ENCODE measurements at places on chromosomes 5 and 9.

- no peak for DNase-seq
These were observed 580.8 kb downstream of the CCDC171 start for GRCh38 chr9:16133556-16134227.

GRCh38 chr9:14256588-14256987 is 57.4 kb downstream of the NFIB start:
- DNase-seq, result no peak

DNA sequence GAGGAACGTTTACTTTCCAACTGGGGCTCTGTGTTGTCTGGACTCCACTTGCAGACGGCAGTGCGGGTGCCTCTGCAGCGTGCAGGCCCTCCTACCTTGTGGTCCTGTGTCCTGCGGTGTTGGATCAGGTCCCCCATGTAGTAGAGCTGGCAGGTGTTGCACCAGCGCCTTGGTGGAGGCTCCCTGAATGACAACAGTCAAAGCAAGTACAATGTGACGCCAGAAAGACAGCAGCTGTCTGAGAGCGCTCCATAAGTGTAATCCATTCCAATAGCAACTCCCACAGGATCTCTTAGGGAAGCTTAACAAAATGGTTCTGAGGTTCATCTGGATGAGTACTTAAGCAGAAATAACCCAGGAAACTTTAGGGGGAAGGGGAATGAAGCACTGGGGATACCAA is 9.9 kb downstream of the BBLN start:
- no peak for DNase-seq

- no peak for DNase-seq
These were observed 109.6 kb downstream of the TRIM32 start for GRCh38 chr9:116796669-116797068.

DNA sequence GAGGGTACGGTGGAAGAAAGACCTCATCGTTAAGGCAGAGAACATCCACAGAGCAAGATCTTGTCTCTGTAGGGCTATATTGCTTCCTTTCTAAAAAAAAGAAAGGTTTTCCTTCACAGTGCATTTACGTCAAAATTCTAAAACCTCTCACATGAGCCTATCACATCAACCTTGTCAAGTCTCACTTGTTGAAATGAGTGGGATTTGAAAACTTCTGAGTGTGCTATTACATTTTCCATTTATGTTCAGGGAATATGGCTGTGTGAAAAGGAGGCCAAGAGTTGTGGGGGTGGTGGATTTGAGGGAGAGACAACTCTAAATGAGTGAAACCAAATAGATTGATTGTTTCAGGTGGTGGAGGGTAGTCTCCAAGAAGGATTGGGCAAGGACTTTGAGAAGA is 147.1 kb upstream of the MPDZ start:
- no peak for DNase-seq

- DNase-seq, result no peak
These were observed 14.3 kb downstream of the PTPA start for GRCh38 chr9:129125478-129125877.

GRCh38 chr5:10452768-10453331 is 11.2 kb downstream of the ROPN1L start:
- no peak for DNase-seq

DNA sequence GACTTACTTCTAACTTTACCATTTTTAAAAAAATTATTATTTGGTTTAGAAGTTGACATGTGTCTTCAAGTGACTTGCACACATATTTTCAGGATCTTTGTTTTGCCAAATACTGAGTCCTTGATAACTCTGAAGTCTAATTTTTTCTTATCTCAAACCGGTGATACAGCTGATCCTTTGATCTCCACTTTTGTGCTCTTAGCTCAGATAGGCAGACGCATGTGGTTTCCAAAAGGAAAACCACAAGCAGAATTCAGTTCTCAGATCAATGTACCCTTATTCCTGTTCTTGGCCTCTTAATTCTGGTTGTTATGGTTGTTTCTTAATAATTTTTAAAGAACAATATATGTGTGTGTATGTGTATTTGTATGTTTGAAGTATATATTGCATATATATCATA is 238.3 kb upstream of the EDIL3 start:
- no peak for DNase-seq

- no peak for DNase-seq
These were observed 119.6 kb upstream of the KLF9 start for GRCh38 chr9:70534061-70534460.

DNA sequence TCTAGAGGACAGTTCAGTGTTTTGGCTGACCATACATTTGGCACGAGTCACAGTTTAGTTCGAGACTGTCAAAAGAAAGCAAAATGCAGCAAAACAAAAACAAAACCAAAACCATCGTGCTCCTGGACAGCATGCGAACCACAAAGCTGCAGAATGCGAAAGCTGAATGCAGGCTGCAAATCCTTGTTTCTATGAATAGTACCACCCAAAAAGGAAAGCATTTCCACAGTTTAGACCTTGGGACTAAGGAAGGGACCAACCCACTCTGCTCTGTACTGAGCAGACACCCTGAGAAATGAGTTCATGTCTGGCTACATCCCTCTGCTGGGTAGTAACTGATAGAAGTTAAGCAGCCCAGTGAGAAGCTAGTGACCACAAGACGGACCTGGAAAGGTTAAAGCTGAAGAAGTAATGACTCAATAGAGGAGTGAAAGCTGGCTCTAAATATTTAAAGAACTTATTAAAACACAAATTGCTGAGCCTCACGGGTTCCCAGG is 3.9 kb downstream of the GCNT4 start:
- no peak for DNase-seq

GRCh38 chr5:137263371-137264005 is 235.6 kb downstream of the SPOCK1 start:
- no peak for DNase-seq

DNA sequence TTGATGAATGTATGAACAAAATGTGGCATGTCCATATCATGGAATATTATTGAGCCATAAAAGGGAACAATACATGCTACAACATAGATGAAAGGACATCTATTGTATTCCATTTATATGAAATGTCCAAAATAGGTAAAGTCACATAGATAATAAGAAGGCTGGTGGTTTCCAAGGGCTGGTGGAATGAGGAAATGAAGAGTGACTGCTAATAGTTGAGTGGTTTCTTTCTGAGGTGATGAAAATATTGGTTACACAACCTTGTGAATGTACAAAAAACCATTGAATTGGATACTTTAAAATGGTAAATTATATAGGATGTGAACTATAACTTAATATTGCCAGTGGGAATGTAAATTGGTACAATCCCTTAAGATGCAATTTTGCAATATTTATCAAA is 5.2 kb downstream of the ARSB start:
- no peak for DNase-seq

GRCh38 chr9:2127486-2127885 is 112.3 kb downstream of the SMARCA2 start:
- no peak for DNase-seq

DNA sequence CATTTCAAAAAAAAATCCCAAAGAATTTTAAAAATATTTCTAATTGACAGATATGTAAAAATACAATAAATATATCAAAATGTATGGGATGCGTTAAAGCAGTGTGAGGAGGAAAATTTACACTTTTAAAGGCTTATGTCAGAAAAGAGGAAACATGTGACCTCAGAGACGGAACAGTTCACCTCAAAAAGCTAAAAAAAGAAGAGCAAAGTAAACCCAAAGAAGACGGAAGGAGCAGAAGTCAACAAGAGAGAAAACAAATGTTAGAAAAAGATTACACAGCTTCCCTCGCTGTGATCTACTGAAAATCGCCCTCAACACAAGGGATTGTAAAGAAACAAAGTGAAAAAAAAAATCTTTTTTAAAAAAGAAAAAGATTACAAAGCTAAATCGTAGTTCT is 186.9 kb downstream of the AUH start:
- DNase-seq, result no peak

GRCh38 chr5:42991404-42992087 is 48.6 kb downstream of the ANXA2R start:
- peak; percentile 42 for DNase-seq

GRCh38 chr9:28163619-28164018 is 590.3 kb upstream of the C9orf72 start:
- DNase-seq, result no peak

- DNase-seq, result no peak
These were observed 23.5 kb downstream of the TBC1D2 start for GRCh38 chr9:98231770-98232478.

- no peak for DNase-seq
These were observed 24.2 kb downstream of the P4HA2 start for GRCh38 chr5:132203464-132203818.
